Mammary microvascular endothelial cell (primary cell): ENCODE measurements at places on chromosomes 16 and 17. TPM values are rescaled to one million over a fixed set of nuclear protein-coding genes. Genes with fewer than 3 reads are reported as not detected.

MFAP4 gene
- total RNA-seq = not detected in 2 replicates

MGAT5B gene
- total RNA-seq = 1.1 and 2.1 TPM in 2 replicates

KRT20 gene
- total RNA-seq = not detected in 2 replicates

KRTAP2-2 gene
- total RNA-seq = not detected in 2 replicates

GDE1 gene
- 39.9 and 41.9 TPM in 2 replicates for total RNA-seq

RRAD gene
- 2.3 and 2.4 TPM in 2 replicates for total RNA-seq

TCAP gene
- total RNA-seq = 0.15 TPM in 1 of 2 replicates, not detected in the other

KRTAP1-4 gene
- total RNA-seq = not detected in 2 replicates

CCDC200 gene
- not detected in 2 replicates for total RNA-seq

PFN1 gene
- total RNA-seq = 1,622 and 1,639 TPM in 2 replicates

CD300LB gene
- total RNA-seq = not detected in 2 replicates

TP53TG3B gene
- not detected in 2 replicates for total RNA-seq

TEKT1 gene
- not detected in 2 replicates for total RNA-seq

SLC22A31 gene
- not detected in 2 replicates for total RNA-seq

HS3ST6 gene
- total RNA-seq = not detected in 2 replicates

KCNH6 gene
- total RNA-seq = 0.13 TPM in 1 of 2 replicates, not detected in the other

OR4D1 gene
- total RNA-seq = not detected in 2 replicates

HLF gene
- total RNA-seq = 0.25 TPM in 1 of 2 replicates, not detected in the other

PROCA1 gene
- total RNA-seq = 0.94 TPM in 1 of 2 replicates, not detected in the other

SYNGR3 gene
- total RNA-seq = 0.25 and 0.87 TPM in 2 replicates

NETO2 gene
- 31.2 and 44.2 TPM in 2 replicates for total RNA-seq

SULT1A2 gene
- total RNA-seq = not detected in 2 replicates

LONP2 gene
- total RNA-seq = 24.3 and 25.9 TPM in 2 replicates

TMEM235 gene
- total RNA-seq = not detected in 2 replicates

KRT32 gene
- total RNA-seq = not detected in 2 replicates

SYCE1L gene
- 4.9 and 5.5 TPM in 2 replicates for total RNA-seq

NHLRC4 gene
- 0.59 and 0.67 TPM in 2 replicates for total RNA-seq

GUCY2D gene
- not detected in 2 replicates for total RNA-seq

VASN gene
- 0.13 and 0.54 TPM in 2 replicates for total RNA-seq

WNT9B gene
- total RNA-seq = not detected in 2 replicates

CAMKK1 gene
- 3.2 and 3.3 TPM in 2 replicates for total RNA-seq

HOXB8 gene
- 15.5 and 22.9 TPM in 2 replicates for total RNA-seq

CCL2 gene
- 158 and 184 TPM in 2 replicates for total RNA-seq

UNC13D gene
- 1.2 and 1.8 TPM in 2 replicates for total RNA-seq

KCNJ12 gene
- total RNA-seq = 0.25 and 0.67 TPM in 2 replicates

SSTR5 gene
- not detected in 2 replicates for total RNA-seq

NGFR gene
- total RNA-seq = not detected in 2 replicates

BRIP1 gene
- total RNA-seq = 7.3 and 7.6 TPM in 2 replicates

CDRT15 gene
- total RNA-seq = not detected in 2 replicates

SGSM2 gene
- total RNA-seq = 25.0 and 26.5 TPM in 2 replicates
